ENCODE measurements at places on chromosomes 5 and 9.

DNA sequence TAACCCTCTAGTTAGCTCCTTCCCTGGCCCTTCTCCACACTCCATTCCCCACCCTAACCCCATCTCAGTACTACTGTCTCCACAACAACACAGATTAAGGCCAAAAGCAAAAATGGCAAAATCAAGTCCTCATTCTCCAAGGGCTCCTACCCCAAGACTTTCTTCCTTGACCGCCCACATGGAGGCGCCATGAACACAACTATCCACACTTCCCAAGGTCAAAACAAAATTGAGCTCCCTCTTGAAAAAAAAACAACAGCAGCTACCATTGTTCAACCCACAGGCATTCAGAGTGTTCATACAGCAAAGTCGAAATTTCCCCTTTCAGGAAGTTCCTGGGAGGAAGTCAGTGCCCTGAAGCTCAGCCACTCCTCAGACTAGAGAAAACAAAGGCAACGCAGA is 54.4 kb downstream of the GNAQ start:
- DNase-seq, result no peak

GRCh38 chr9:101465326-101465915 is 29.8 kb upstream of the ALDOB start:
- DNase-seq, result no peak

GRCh38 chr5:134088994-134089560 is 25.4 kb upstream of the TCF7 start:
- no peak for DNase-seq

- no peak for DNase-seq
Measured at GRCh38 chr5:96229188-96229587, 203.9 kb downstream of the PCSK1 start.

DNA sequence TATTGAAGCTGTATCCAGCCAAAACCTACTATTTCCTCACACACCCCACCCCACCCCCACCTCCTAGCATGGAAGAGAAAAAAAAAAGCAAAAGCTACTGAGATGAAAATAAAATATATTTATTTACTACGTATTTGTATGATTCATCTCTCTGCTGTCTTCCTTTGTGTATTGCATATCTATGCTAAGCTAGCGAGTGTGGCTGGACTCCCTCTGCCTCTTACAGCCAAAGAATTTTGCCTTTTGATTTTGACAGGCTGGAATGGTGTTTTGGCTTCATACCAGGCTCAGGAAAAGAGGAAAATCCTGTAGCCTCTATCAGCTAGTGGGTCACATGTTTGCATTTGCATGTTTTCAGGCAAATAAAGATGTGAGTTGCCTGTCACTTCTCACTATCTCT is 2.2 kb downstream of the ABLIM3 start:
- DNase-seq, result no peak

DNA sequence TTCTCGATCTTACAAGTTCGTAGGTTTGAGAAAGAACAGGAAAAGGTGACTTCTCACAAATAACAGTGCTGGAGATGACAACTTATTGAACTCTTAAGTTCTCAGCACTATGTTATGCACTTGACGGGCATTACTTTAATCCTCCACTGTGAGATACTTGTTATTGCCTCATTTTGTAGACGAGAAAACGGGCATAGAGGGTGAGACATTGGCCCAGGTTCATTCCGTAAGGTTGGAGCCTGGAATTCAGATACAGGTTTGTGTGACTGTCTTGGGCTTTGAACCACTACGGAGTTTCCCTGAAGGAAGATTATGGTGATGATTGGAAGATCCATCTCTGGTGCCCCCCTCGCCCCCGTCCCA is 657 bp downstream of the MAT2B start:
- no peak for DNase-seq

- DNase-seq, result no peak
Measured at GRCh38 chr5:154138701-154139100, 51.8 kb upstream of the GALNT10 start.

DNA sequence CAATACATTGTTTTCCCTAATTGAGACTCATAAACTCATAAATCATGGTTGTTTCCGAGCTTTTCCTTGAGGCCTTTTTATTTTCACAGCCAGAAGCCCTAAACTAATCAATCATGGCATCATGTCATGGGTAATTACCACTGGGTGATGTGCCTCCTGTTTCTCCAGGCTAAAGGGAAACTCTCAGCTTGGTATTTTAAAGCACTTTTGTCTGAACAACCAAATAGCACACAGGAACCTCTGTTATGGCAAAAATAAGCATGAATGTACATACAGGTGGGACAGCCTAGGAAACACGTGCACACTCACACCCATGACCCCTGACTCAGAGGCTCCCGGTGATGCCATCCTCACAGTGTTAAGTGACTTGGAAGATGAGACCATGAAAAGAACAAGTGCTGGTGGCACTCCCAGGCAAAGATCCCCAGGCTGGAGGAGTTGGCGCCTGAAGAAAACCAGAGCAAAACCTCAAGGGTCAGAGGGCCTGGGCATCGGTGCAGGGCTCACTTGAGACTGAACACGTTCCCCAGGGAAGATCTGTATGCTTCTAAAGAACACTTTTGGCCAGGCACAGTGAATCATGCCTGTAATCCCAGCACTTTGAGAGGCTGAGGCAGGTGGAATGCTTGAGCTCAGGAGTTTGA is 154.3 kb downstream of the ROR2 start:
- DNase-seq, result no peak

GRCh38 chr9:81266674-81267073 is 422.7 kb downstream of the TLE1 start:
- DNase-seq, result no peak

- no peak for DNase-seq
Measured at GRCh38 chr5:159463590-159464321, 133.5 kb upstream of the IL12B start.

DNA sequence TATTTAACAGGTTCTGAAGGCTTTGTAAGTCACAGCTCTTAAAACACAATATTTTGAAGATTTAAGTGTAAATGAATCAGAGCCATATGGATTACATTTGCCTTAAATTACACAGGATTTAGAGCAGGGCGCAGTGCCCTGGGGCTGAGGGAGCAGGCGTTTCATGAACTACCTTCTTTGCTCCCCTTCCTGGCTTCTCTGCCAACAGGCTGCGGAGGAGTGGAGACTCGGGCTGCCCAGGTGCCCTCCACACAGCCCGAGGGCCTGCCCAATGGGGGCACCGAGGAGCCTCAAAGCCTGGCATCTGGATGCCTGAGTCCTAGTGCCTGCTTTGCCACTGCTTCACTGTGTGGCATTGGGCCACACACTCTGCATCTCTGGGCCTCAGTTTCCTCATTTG is 90.6 kb upstream of the HAND1 start:
- no peak for DNase-seq

- no peak for DNase-seq
Measured at GRCh38 chr5:6719417-6719816, 6.2 kb downstream of the TENT4A start.

DNA sequence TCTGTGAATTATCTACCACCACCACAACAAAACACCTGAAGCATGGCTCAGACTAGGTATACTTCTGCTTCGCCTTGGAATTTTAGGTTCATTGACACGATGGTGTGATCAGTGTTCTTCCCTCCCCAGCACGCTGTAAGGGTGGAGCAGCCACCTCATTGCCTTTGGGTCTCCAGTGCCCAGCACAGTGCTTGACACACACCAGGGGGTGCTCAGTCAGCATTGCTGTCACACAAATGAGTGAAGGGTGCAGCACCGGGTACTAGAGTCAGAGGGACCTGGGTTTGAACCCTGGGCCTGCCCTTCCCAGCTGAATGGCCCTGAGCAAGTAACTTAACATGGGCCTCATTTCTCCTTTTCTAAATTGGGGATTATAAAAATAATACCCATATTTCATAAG is 9.9 kb upstream of the ANGPTL2 start:
- DNase-seq, result no peak

DNA sequence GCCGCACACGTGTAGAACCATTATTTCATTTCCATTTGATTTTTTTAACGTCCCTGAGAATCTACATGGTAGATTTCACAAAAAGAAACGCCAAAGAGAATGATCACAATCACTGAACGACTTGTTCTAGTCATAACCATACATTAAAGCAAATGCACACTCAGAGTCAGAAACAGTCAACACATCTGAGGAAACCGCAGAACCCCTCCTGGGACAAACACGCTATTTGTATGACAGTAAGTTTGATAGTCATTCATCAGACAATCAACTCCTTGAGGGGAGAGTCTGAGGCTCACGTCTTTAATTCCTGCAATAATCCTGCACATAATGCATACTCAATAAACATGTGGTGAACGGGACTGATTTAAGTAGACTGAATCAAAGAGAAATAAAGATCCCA is 129.2 kb downstream of the MED27 start:
- DNase-seq, result no peak

GRCh38 chr9:125409637-125410521 is 148.3 kb downstream of the GAPVD1 start:
- peak; percentile 83 for DNase-seq

DNA sequence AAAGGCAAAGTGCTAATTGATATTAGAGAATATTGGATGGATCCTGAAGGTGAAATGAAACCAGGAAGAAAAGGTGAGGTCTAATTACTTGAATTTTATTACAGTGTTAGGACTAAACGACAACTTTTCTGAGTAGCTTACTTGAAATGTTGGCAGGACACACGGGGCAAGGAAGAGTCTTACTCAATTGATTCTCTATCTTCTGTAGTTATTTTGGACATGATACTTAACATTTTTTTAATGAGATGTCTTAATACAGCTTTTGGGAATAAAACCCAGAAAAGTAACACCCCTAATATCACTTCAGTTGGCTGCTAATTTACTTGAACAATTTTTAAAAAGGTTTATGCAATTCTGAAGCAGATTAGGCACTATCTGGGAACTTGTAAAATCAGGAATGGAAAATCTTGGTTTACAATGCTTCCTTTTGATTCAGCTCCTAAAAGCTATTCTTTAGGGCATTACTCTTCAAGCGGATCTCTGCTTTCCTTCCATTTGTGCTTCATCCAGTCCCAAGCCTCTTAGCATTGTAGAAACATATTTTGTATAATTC is 13.7 kb downstream of the SUB1 start:
- no peak for DNase-seq

DNA sequence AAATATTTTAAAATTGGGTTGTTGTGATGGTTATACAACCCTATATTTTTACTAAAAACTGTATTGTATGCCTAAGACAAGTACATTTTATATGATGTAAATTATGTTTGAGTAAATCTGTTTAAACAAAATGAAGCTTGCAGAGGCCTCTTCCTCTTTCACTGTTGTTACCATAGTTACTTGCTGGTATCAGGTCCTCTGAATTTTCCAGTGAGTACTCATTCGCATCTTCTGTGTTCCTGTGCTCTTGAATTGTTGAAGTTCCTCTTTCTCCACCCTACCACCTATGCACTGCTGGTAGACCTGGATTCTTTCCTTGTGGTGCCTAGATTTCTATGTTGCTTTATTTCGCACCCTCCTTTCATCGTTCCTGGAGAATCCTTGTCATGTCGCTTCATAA is 938.5 kb upstream of the ACO1 start:
- DNase-seq, result no peak

- DNase-seq, result no peak
Measured at GRCh38 chr5:103973669-103974068, 411.1 kb upstream of the NUDT12 start.

GRCh38 chr5:58346041-58346440 is 113.8 kb downstream of the PLK2 start:
- DNase-seq, result no peak

DNA sequence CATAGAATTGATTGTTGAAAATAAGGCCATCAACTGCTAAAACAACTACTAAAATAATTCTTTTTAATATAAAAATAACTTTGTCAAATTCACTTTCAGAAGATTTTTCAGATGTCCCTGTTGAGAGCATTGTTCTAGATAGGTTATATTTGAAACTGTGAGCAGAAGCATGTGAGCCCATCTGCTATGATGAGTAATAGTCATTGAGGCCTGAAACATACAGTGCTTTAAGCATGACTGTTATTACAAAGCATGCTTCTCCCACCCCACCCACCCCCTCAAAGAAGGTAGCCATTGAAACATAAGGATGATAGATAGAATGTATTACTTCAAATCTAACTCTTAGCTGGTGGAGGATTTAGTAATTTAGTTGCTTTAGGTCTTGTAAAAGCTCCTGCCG is 86.0 kb downstream of the UHRF2 start:
- DNase-seq, result no peak

GRCh38 chr5:27011274-27011673 is 27.1 kb downstream of the CDH9 start:
- DNase-seq, result no peak

DNA sequence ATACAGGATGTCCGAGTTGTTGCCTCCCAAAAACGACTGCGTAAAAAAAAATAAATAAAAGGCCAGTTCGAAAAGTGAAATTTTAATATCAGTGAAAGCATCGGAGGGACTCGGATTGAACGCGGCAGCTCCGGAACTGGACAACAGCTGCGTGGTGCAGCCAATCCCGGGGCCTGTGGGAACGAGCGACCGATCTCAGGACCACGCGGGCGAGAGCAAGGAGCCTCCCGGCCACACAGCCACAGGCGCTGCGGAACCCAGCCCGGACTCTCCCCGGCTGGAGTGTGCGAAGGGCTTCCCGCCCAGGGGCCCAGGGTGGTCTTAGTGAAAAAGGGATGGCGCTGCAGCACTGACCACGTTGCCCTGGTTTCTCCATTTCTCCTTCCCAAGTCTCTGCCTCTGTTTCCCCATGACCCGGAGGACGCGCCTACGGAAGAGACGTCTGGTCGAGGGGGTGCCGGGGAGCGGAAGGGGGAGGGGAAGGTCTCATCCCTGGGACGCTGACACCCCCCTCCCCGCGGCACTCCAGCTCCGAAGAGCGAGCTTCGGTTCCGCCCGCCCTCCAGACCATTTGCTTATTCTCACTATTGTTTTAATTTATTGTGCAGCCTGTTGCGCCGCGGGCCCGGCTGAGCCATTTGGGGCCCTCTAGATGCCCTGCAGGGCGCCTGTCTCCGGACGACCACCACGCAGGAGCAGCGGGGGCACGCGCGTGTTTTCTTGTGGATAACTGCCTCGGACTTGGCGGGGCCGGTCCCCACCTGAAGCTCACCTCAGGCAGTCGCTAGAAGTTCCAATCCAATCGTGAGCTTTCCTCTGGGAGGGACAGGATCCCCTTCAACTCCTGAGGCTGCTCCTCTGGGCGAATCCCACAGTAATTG is 303.0 kb downstream of the PARP8 start:
- no peak for DNase-seq

- no peak for DNase-seq
Measured at GRCh38 chr5:139689631-139690063, 41.5 kb downstream of the CXXC5 start.

DNA sequence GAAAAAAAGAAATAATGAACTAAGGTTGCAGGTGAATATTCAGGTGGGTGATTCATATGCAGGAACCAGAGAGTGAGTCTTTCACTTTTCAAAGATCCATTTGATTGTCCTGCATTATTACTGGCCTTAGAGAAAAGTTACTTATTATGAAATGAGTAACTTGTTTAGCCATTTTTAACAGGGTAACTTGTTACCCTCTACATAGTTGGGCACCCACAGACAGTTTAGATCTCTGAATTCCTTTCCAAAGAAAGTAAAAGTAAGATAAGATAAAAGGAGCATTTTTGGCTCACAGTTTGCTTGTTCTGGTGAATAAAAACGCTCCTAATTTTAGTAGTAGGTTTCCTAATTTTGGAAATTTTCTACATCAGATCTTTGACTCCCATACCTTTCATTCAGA is 54.1 kb upstream of the DAB2 start:
- no peak for DNase-seq
